ENCODE measurements at places on chromosomes 7 and 10. TPM values are rescaled to one million over a fixed set of nuclear protein-coding genes. Genes with fewer than 3 reads are reported as not detected.

Gene AKR1C8
- total RNA-seq: 0.46 TPM

GRCh38 chr10:5804386-5804785 lies 8.8 kb downstream of the GDI2 start:
- H3K4me3 ChIP-seq: no peak overlapping the region
- H3K36me3 ChIP-seq: peaks cover 5% of the 10 kb centered on the region
- no peak for DNase-seq
- H3K27me3 ChIP-seq: no peaks in the 10 kb centered on the region

Gene LAMB4
- not detected for total RNA-seq

Gene TAS2R41
- 0.93 TPM for total RNA-seq

Gene HOXA5
- total RNA-seq: not detected

Gene TUBB8
- not detected for total RNA-seq

Gene CYP3A5
- total RNA-seq: 0.58 TPM

DNA sequence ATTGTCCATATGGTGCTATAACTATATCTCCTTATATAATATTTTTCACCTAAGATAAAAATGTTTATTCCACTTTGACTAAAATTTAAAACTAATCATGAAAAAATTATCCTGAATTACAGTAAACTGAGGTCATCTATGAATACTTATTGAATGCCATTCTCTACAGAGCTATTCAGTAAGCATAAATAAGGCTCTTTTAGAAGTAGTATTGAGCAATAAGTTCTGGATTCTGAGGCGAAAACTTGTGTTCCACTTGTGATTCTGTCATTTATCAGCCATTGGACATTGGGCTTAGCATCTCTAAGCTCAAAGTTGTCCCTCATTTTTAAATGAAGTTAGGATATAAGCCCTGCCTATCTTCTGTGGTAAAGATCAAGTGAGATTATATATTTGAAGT lies 130.8 kb downstream of the WNT2 start:
- no peaks in the 10 kb centered on the region for H3K4me1 ChIP-seq
- no peak overlapping the region for H3K4me3 ChIP-seq
- H3K36me3 ChIP-seq: no peaks in the 10 kb centered on the region
- H3K27ac ChIP-seq: no peak overlapping the region
- no peaks in the 10 kb centered on the region for H3K27me3 ChIP-seq

Gene TMEM130
- not detected for total RNA-seq

DNA sequence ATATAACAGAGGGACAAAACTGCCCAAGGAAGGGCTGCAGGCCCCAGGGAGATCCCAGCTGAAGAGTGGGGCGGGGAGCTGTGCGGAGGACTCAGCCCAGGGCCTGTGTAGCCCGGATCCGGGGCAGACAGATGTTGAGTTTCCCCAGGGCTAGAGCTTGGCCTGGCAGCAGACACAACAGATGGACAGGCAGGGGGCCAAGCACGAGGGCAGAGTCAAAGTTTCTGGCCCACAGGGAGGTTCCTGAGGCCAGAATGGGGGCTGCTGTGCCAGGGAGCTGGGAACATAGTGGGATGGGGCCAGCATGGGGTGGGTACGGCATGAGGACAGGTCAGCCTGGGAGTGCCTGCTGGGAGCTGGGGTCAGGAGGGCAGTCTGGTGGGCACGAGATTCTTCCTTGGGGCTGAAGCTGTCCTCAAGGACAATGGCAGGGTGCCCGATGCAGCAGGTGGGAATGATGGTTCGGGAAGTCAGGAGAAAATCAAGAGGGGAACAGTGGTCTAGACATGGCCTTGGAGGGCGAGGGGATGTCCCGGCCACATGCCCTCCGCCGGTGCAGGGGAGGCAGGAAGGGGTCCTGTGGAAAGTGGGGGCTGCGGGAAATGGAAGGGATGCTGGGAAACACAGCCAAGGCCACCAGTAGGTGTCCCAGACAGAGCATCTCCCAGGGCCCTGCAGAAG lies 519.1 kb upstream of the FOXK1 start:
- no peaks in the 10 kb centered on the region for H3K36me3 ChIP-seq
- H3K27me3 ChIP-seq: no peaks in the 10 kb centered on the region
- no peak for DNase-seq
- H3K4me3 ChIP-seq: no peak overlapping the region
- H3K27ac ChIP-seq: no peak overlapping the region

GRCh38 chr7:82162289-82162688 lies 281.3 kb downstream of the CACNA2D1 start:
- H3K36me3 ChIP-seq: no peaks in the 10 kb centered on the region
- H3K27ac ChIP-seq: no peak overlapping the region
- H3K4me1 ChIP-seq: no peaks in the 10 kb centered on the region
- H3K4me3 ChIP-seq: no peak overlapping the region

Gene SGCE
- 0.58 TPM for total RNA-seq

GRCh38 chr10:117472872-117473271 lies 69.7 kb upstream of the EMX2 start:
- DNase-seq: no peak
- no peaks in the 10 kb centered on the region for H3K36me3 ChIP-seq
- no peak overlapping the region for H3K4me3 ChIP-seq
- no peak overlapping the region for H3K27ac ChIP-seq
- H3K4me1 ChIP-seq: no peaks in the 10 kb centered on the region

Gene FAM237B
- total RNA-seq: not detected

DNA sequence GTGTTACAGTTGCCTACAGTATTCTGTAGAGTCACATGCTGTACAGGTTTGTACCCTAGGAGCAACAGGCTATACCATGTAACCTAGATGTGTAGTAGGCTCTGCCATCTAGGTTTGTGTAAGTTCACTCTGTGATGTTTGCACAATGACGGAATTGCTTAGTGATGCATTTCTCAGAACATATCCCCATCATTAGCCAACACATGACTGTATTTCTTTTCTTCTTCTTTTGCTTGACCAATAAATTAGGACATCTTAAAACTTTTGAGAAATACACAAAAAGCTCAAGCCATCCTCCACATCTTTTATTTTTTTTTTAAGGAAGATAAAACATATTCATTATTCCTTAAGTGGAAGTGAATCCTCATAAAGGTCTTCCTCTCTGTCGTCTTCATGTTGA lies 5.4 kb upstream of the PFKFB3 start:
- no peaks in the 10 kb centered on the region for H3K27me3 ChIP-seq
- peaks cover 17% of the 10 kb centered on the region for H3K4me1 ChIP-seq
- DNase-seq: no peak
- H3K27ac ChIP-seq: no peak overlapping the region
- no peak overlapping the region for H3K4me3 ChIP-seq
- H3K36me3 ChIP-seq: no peaks in the 10 kb centered on the region

GRCh38 chr7:151016942-151017341 lies 7.4 kb downstream of the ATG9B start:
- H3K36me3 ChIP-seq: no peaks in the 10 kb centered on the region
- H3K27ac ChIP-seq: no peak overlapping the region
- no peak for DNase-seq
- peaks cover 32% of the 10 kb centered on the region for H3K4me1 ChIP-seq
- peaks cover 40% of the 10 kb centered on the region for H3K27me3 ChIP-seq
- no peak overlapping the region for H3K4me3 ChIP-seq

GRCh38 chr10:80632742-80633141 lies 95.0 kb downstream of the SH2D4B start:
- H3K4me3 ChIP-seq: no peak overlapping the region
- no peaks in the 10 kb centered on the region for H3K36me3 ChIP-seq
- H3K27ac ChIP-seq: no peak overlapping the region
- H3K4me1 ChIP-seq: no peaks in the 10 kb centered on the region
- no peak for DNase-seq
- no peaks in the 10 kb centered on the region for H3K27me3 ChIP-seq

Gene ADAM8
- total RNA-seq: 130 TPM

- no peak overlapping the region for H3K4me3 ChIP-seq
- H3K27ac ChIP-seq: no peak overlapping the region
- no peaks in the 10 kb centered on the region for H3K36me3 ChIP-seq
- no peaks in the 10 kb centered on the region for H3K4me1 ChIP-seq
- no peak for DNase-seq
These were observed 50.5 kb downstream of the STK32C start for GRCh38 chr10:132257271-132257670.

DNA sequence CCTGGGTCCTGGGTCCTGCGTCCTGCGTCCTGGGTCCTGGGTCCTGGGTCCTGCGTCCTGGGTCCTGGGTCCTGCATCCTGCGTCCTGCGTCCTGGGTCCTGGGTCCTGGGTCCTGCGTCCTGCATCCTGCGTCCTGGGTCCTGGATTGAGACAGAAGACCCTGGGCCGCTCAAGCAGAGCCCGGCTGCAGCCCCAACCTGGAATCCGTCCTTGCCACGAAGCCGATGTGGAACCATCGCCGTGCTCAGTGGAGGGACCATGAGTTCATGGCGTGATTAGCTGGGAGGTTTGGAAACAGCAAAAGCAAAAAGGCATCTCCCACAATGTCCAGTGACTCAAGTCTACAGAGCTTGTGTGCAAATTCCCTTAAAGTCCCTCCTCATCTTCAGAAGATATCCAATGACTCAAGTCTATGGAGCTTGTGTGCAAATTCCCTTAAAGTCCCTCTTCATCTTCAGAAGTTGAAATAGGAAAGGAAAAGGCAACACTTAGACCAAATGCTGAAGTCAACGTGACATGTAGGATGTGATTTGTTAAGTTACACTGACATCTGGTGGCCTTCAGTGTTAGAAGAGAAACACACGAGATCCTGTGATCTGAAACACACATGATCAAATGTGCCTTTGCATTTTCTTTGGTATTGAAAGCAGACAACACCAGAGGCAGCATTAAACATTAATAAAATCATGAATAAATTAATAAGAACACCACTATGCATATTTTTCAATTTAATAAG lies 179.9 kb downstream of the PTPRN2 start:
- no peak for DNase-seq
- H3K4me3 ChIP-seq: no peak overlapping the region
- H3K27ac ChIP-seq: no peak overlapping the region

GRCh38 chr10:37439826-37440225 lies 314.4 kb downstream of the ANKRD30A start:
- no peaks in the 10 kb centered on the region for H3K36me3 ChIP-seq
- H3K27ac ChIP-seq: no peak overlapping the region
- DNase-seq: no peak

Gene CYP2C9
- total RNA-seq: 0.55 TPM

DNA sequence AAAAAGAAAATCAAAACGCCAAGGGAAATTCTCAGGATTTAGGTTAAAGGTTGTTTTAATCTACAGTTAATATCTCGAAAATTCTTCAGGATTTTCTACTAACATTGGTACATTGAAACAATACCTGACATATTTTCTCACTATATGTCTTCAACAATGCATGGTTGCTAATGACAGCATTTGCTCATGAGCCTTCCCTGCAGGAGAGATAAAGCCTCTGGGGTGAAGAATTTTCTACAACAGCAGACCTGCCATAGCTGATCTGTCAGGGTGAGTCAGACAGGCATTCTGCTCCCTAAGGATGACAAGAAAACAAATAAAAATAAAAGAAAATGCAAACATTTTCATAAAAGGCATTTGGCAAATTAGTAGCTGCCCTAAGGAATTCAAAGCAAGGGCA lies 11.7 kb upstream of the GPR37 start:
- no peak for DNase-seq
- H3K27me3 ChIP-seq: peaks cover 6% of the 10 kb centered on the region
- no peaks in the 10 kb centered on the region for H3K4me1 ChIP-seq
- H3K36me3 ChIP-seq: no peaks in the 10 kb centered on the region
- no peak overlapping the region for H3K4me3 ChIP-seq

GRCh38 chr10:103145860-103146466 lies 47.1 kb downstream of the NT5C2 start:
- DNase-seq: no peak
- H3K4me1 ChIP-seq: no peaks in the 10 kb centered on the region
- H3K36me3 ChIP-seq: peaks cover 9% of the 10 kb centered on the region
- no peak overlapping the region for H3K4me3 ChIP-seq
- no peaks in the 10 kb centered on the region for H3K27me3 ChIP-seq

DNA sequence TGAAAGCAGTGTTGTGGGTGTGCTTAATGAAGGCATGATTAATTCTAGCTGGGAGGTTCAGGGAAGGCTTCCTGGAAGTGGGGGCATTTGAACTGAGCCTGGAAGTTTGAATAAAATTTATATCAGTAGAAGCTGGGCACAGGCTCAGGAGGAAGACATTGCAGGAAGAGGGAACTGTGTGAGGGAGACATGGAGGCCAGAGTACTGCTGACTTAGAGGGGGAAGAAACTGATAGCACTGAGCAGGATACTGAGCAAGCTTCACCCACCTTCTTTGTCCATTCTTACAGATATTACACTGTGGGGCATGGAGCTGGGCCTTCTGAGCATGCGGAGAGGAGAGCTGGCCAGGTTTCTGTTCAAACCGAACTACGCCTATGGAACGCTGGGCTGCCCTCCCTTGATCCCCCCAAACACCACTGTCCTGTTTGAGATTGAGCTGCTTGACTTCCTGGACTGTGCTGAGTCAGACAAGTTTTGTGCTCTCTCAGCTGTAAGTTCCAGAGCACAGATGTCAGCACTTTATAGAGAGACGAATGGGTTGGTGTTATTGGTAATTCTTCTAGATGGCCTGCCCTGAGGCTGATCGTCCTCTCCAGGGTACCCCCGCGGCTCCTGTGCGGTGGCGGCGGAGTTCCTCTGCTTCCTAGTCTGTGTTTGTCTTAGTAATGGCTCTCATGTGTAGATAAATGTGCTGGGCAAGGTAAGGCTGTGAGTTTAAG lies 2.1 kb downstream of the FKBP6 start:
- no peak overlapping the region for H3K4me3 ChIP-seq
- H3K27me3 ChIP-seq: no peaks in the 10 kb centered on the region
- no peak for DNase-seq

Gene FEZF1
- not detected for total RNA-seq

DNA sequence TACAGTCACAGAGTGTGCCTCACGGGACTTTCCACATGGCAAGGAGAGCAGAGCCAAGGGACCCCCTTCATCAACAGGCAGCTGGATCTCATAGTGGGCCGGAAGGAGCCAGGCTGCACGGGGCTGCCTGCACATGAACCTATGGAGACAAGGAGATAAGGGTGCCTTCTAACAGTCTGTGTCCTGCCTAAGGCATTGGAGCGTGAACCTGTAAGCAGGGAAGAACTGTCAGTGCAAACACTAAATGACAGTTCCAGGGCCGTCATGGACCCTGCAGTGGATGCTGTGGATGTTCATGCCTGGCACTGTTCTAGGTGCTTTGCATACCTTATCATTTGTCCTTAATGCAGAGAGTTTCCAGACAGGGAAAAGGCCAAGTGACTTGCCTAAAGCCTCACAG lies 85.9 kb downstream of the WIPF3 start:
- no peak for DNase-seq
- no peak overlapping the region for H3K27ac ChIP-seq
- H3K4me1 ChIP-seq: no peaks in the 10 kb centered on the region
- H3K4me3 ChIP-seq: no peak overlapping the region

GRCh38 chr7:137110091-137110509 lies 233.4 kb downstream of the PTN start:
- H3K4me1 ChIP-seq: no peaks in the 10 kb centered on the region
- no peak overlapping the region for H3K4me3 ChIP-seq
- no peak overlapping the region for H3K27ac ChIP-seq
- H3K27me3 ChIP-seq: no peaks in the 10 kb centered on the region

- H3K36me3 ChIP-seq: no peaks in the 10 kb centered on the region
- H3K4me3 ChIP-seq: no peak overlapping the region
- H3K4me1 ChIP-seq: no peaks in the 10 kb centered on the region
- H3K27ac ChIP-seq: no peak overlapping the region
These were observed 31.6 kb upstream of the AKR1C1 start for GRCh38 chr10:4931587-4931986.

Gene BMPER
- 0.47 TPM for total RNA-seq

Data from T-cell (primary cell).